IPS-NIHi11 (cell line): ENCODE measurements at places on chromosomes 16 and 17.
A peak's percentile ranks its signal among the peaks of the same experiment; 100 is the strongest.

DNA sequence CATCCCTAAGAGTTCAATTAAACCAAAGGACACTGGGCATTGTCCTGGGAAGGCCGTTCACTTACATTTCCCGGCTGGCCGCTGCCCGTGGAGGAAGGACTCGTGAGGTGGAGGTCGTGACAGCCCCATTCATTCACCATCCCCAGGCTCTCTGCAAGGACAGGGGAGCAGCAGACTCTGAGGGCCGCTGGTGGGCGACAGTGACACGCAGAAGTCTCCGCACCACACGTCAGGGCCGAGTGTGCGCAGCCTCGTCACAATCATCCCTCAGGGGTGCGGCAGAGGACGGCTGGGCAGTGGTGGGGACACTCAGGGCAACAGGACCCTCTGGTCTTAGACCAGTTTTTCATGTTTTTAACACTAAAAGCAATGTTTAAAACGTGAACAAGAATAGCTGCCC is 21.7 kb downstream of the UNKL start:
- DNase-seq, result no peak

- peak; percentile 89 for DNase-seq
Measured at GRCh38 chr17:7021993-7022778, 664 bp upstream of the BCL6B start.

DNA sequence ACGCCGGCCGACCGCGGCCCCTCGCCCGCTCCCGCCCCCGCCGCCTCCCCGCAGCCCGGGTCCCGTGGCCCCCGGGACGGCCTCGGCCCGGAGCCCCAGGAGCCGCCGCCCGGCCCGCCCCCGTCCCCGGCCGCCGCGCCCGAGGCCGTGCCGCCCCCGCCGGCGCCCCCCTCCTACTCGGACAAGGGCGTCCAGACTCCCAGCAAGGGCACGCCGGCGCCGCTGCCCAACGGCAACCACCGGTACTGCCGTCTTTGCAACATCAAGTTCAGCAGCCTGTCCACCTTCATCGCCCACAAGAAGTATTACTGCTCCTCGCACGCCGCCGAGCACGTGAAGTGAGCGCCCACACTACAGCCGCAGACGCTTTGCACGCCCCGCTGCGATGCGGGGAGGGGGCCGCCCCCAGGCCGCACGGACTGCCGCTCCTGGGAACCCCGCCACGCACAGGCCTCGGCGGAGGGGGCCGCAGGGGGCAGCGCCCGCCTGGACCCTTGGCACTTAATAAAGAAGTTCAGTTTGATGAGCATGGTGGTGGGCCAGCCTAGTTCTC is 35.5 kb upstream of the ZC3H18 start:
- DNase-seq, result peak; percentile 73

DNA sequence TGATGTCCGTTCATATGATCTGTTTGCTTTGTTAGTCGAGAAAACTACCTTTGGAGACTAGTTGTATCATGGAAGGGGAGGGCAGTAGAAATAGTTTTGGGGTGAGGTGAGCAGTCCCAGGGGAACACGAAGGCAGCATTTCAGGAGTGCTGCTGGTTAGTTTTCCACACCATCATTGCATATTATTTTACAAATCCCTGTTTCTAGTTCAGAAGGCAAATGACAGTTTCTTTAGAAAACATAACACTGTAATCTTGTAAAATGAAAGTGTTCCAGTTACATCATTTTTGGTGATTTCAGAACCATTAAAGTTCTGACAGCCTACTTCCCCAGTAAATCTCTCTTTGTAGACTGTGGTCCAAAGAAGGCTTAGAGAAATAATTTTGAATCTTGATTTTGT is 25.4 kb downstream of the BANP start:
- DNase-seq, result no peak

DNA sequence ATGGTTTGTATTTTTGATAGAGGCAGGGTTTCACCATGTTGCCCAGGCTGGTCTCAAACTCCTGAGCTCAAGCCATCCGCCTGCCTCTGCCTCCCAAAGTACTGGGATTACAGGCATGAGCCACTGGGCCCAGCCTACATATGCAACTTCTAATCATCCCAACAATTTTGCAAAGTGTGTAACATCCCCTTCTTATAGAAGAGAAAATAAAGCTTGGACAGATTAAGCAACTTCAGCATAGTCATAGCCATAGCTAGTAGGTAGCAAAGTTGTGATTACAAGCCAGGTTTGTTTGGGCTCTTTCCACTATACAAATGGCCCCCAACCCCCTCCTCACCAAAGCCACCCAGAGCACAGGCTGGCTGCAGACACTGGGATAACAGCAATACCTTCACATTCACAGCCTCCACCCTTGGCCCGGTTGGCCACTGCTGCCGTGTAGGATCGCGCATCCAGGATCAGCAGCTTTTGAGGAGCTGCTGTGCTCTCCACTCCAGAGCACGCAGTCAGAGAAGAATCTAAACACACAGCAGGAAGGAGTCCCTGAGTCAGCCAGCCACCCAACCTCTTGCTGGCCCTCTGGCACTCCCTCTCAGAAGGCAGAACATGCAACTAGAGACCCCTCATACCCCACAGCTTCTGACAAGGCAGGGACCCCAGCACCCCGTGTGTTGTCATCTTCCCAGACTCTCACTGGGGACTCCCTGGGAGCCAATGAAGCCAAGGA is 7.9 kb downstream of the MTMR4 start:
- DNase-seq, result no peak

DNA sequence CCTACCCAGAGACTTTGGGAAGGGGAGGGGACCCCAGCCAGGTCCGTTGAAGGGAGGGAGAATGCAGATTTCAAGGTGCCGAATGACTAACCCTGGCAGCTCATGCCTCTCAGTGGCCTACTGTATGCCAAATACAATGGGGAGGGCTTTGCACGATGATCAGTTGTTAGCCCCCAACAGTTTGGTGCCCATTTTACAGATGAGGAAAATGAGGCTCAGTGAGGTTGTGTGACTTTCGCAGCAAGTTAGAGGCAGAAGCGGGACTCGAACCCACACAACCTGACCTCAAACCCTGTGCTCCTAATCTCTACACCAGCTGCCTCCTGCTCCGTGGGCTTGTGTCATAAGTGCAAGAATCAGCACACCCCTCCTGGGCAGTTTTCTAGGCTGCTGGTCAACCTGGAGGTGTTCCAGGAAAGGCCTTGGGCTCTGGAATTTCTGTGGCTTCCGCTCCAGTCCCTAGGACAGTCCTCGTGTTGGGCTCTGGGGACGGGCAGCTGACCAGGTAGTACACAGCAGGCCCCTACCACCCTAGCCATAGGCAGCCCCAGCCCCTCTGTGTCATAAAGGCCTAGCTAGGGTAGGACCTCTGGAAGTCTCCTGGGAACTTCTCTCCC is 11.9 kb upstream of the NAGPA start:
- DNase-seq, result no peak
